Activated CD4-positive, alpha-beta T cell treated with anti-CD3 and anti-CD28 coated beads, Interleukin-2, Interleukin-6, amounts not matched to agents 100 ng/mL and 50 ng/mL, durations not matched to agents 16 hours and 8 hours (primary cell): ENCODE measurements at places on chromosomes 2 and 18.

- no peak for DNase-seq
Observed at GRCh38 chr2:44301111-44301510, 25.8 kb downstream of the SLC3A1 start.

- DNase-seq = no peak
Observed at GRCh38 chr2:142222715-142223114, 91.9 kb upstream of the LRP1B start.

GRCh38 chr2:26634636-26635230 lies 6.4 kb downstream of the CIB4 start:
- no peak for DNase-seq

DNA sequence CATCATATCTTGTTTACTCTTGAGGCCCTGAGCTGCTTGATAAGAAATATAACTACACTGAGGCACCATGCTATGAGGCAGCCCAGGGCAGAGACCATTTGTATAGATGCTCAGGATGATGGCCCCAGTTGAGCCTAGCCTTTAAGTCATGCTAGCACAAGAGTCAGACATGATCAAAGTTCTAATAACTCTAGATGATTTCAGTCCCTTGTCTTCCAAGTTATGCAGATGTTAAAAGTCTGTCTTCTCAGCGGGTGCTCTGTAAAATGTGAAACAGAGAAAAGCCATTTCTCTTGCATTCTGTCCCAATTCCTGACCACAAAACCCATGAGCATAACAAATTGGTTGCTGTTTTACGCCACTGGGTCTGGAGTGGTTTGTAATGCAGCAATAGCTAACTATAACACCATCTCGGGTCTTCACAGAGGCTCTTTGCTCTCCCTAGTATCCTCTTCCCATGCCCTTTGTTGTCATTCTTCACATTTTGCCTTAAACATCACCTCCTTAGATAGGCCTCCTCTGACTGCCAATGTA lies 49.6 kb downstream of the NXPH2 start:
- DNase-seq = no peak

DNA sequence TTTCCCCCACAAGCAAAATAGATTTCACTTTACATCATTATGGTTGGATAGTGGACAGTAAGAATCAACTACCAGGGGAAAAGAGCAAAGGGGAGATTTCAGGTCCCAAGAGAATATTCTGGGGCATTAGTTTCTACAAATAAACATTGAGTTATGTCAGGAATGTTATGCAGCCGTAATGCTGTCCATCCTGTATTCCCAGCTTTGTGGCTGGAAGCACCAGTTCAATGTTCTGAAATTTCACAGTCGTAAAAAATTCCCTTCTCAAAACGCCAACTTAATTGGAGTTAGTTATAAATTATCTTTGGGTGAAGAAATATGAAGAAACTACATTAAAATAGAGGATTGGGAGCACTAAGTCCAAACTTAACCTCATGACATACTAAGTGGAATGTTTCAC lies 141.5 kb upstream of the FIGN start:
- DNase-seq = no peak

DNA sequence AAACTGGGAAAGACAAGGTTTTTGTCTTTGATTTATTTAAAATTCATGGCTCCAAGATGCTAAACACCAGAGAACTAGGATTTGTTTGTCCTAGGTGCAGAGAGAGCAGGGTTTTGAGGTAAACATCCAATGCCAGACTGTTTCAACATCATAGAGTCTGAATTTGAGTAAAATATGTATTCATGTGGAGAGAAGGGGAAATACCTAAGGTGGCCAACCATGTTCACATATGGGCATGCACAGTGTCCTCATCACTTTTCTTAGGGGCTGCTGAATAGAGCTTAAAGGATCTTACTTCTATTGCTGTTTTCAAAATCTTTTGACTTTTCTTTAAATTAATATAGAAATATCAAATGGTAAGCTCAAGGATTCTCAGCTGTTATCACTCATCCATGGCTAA lies 287.0 kb upstream of the CCDC68 start:
- peak; percentile 37 for DNase-seq

- DNase-seq = no peak
Observed at GRCh38 chr2:42063431-42064171, 15.8 kb downstream of the PKDCC start.

GRCh38 chr18:54606835-54607212 lies 15.8 kb downstream of the DYNAP start:
- DNase-seq = no peak

DNA sequence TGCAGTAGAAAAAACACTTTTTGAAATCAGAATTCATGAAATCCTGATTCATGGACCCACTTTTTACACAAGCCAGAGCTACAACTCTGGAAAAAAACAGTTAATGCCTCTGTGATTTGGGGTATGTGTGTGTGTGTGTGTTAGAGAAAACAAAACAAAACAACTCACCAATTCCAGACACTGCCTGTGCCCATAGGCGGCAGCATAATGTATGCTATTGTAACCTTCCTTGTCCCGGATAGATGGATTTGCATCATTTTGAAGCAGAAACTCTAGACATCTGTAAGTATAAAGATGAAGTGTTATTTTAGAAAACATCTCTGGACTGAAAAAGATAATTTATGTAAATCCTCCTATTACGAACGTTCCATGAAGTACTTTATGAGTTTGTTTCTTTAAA lies 152.0 kb upstream of the PGAP1 start:
- DNase-seq = no peak

- peak; percentile 73 for DNase-seq
Observed at GRCh38 chr2:202831242-202832220, 40.0 kb downstream of the ICA1L start.

GRCh38 chr2:179233626-179234430 lies 30.8 kb downstream of the SESTD1 start:
- no peak for DNase-seq

DNA sequence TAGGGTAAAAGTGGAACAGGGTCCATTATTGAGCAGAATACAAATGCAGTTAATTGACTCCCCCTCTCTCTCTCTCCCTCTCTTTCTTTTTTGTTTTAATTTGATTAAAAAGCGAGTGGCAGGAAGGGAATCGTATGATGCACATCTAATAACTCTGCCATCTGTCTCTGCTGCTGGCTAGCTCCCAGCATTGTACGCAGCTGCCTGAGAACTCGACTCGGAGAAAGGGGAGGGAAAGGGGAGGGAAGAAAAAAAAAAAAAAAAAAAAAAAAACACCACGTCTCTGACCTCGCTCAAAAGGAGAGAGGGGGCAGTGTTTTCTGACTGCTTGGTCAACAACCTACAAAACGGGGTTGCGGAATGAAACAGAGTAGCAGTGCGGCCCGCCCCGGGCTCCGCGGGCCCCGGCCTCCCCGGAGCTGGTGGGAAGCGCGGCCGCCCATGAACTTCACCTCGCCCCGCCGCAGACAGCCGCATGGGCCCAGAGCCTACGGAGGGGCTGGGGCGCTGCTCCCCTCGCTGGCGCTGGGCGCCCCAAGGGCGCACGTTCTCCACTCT lies 265.7 kb downstream of the TCF4 start:
- DNase-seq = peak; percentile 5

- no peak for DNase-seq
Observed at GRCh38 chr2:109052922-109053321, 63.9 kb upstream of the EDAR start.

- no peak for DNase-seq
Observed at GRCh38 chr18:67117804-67118203, 398.7 kb downstream of the DSEL start.

GRCh38 chr18:27825689-27826088 lies 351.2 kb downstream of the CDH2 start:
- no peak for DNase-seq

GRCh38 chr18:43277164-43277600 lies at the start of gene SYT4:
TSS of gene SYT4 (minus strand) at chr18:43277490. CDS start at chr18:43277281, 209 bp downstream.
- DNase-seq = no peak

- no peak for DNase-seq
Observed at GRCh38 chr18:57951117-57951796, 92.8 kb upstream of the NEDD4L start.

- no peak for DNase-seq
Observed at GRCh38 chr2:85329181-85329651, 1.4 kb upstream of the TGOLN2 start.

DNA sequence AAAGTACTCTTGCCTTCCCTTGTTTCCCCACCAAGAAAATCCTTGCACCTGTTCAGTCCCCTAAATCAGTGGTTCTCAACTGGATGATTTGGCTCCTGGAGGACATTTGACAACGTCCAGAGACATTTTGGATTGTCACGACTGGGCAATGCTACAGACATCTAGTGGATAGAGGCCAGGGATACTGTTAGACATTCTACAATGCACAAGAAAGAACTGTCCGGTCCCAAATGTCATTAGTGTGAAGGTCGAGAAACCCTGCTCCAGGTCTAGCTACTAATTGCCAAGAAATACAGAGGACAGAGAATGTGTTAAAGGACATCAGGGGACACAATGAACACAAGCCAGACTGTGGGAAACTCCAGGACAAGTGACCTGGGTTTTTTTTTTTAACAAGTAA lies 60.0 kb downstream of the LRP2 start:
- no peak for DNase-seq

DNA sequence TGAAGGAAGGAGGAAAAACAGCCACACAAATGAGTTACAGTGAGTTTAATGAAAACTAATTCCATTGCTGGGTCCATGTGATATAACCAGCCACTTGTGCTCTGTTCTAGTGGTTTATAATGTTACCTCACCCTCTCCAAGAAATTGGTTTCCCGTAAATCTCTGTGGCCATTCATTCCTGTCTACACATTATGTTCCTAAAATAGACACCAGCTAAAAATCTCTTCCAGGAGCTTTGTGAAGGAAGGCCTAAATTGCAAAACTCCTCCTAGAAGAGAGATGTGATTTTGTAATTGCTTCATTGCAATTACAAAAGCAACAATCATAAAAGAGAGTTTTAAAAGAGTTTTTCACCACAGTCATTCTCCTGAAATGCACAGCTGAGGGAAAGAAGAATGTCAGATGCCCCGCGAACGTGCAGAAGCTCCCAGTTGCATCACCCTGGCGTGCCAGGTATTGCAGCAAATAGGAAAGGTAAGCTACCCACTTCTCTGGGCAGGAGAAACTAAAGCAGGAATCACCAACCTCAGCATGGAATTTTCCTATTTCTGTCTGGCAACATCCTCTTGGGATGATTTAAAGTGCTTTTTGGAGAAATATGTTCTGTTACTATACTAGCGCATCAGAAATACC lies 1.7 kb downstream of the SCN1A start:
- no peak for DNase-seq

GRCh38 chr18:10660179-10660884 lies 134.5 kb downstream of the NAPG start:
- DNase-seq = no peak

DNA sequence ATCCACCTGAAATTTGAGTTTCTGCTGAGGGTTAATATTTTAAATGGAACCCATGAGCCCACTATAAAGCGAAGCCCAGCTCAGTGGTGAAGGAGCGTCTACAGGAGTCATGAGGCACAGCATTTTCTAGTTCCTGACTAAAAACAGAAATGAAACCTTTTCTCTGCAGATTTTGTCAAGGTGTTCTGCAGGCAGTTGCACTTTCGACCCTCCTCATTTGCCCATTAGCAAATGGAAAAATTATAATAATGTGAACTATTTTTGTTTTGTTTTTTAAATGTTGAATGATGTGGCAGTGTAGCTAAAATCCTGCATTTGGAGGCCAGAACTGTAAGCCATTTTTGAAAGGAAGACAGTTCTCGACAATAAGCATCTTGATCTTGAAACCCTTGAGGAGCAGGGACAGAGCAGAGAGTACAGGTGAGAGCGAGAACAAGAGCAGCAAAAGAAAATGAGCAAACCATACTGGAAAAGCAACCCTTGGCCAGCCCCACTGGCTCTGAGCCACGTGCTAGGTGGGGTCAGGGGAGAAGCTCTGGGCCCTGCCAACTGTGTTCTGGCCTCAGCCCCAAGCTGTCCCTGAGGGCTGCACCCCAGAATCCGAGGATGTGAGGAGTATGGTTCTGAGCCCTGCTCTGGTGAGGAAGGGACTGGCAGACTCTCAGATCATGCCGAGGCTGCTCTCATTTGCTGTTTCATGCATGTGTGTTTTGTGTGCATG lies 26.4 kb upstream of the COPS8 start:
- peak; percentile 51 for DNase-seq

GRCh38 chr2:223050188-223050587 lies 1.8 kb upstream of the KCNE4 start:
- DNase-seq = no peak

GRCh38 chr2:55084641-55085040 lies 34.4 kb upstream of the RTN4 start:
- no peak for DNase-seq

DNA sequence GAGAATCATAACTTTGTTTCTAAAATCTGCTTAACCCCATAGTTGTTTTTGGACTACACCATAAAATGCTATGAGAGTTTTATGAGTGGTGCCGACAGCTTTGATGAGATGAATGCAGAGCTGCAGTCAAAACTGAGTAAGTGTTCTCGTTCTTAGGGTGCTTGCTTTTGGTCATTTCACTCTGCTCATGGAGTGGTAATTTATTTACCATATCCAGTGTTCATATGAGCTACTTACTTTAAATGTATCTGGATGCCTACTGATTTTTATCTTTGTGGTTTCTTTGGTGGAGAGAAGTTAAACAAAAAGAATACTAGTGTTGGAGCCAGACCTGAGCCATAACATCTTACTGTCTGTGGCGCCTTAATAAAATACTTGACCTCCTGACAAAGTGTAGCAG lies 16.4 kb downstream of the NDC80 start:
- DNase-seq = no peak

GRCh38 chr18:55876254-55876653 lies 288.3 kb upstream of the TCF4 start:
- no peak for DNase-seq

GRCh38 chr2:207182911-207183310 lies 17.2 kb upstream of the KLF7 start:
- no peak for DNase-seq

DNA sequence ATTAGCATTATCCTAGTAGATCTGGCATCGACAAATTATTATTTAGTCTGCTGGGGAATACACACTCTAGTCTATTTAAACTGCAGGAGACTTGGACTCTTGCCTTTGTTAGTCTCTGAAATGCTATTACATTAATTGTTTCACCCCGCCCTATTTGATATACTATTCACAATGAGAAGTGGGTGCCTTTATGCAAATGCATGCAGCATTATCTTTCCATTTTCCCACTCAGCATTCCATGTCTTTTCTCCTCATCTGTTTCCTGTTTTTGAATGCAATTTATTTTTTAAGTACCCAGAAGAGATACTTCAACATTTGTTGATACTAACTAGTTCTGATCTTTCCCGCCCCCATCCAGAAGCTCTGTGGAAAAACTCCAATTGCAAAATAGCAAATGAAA lies 395.3 kb upstream of the NXPH2 start:
- DNase-seq = no peak

GRCh38 chr2:179951680-179952079 lies 55.4 kb downstream of the CWC22 start:
- no peak for DNase-seq
